Stimulated activated CD4-positive, alpha-beta T cell treated with anti-CD3 and anti-CD28 coated beads, Interleukin-4, amount 100 ng/mL, for 1 hour (primary cell): ENCODE measurements at places on chromosomes 3 and 15.

DNA sequence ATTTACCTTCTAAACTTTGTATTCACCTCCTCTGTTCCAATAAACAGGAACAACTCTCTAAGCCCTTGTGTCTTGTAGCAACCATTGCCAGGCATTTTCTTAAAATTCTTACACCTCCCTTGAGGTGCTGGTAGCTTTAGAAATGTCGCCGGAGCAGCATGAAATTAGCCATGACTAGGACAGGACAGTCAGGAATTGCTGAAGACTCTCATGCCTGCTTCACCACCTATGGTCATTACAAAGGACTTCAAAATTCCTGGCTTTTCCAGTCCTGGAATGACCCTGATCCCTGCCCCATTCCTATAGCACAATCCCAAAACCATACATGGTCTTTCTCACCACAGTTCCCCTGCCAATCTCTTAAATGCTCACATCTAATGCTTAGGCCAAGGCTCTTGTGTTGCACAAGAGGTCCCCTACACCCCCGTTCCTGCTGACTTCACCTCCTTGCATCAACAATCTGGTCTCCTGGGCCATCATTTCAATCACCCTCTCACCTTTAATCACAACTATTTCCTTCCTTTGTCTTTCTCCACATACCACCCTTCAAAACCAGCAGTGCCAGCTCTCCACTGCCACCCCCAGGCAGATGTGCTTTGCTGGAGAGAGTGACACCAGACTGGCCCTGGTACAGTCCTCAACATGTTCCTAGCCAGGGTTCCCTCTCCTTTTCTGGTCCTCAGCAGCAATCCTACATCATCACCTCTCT lies 113.2 kb upstream of the TJP1 start:
- DNase-seq, result no peak

DNA sequence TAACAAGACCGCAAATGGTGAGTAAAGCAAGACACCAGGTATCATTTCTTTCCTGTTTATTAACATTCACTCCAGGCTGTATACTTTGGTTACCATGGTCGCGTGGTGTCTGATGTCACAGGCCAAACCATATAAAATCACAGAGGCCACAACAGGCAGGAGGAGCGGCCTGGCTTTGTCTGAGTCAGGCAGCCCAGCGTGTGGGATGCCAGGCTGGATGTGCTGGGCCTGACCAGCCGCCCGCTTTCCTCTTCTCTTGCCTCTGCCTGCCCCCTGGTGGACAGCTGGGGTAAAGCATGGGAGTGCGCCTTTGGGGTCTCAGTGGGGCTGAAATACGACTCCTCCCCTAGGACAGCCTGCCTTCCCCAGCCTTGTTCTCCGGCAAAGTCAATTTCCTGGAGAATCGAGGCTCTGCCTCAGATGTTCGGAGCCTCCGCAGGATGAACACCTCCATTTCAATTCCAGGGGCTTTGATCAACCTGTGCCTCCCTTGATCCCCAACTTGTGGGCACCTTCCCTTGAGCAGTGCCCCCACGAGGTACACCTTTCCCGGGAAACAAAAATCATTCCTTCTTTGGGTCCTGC lies 78.2 kb downstream of the CCNL1 start:
- DNase-seq, result peak; percentile 85

DNA sequence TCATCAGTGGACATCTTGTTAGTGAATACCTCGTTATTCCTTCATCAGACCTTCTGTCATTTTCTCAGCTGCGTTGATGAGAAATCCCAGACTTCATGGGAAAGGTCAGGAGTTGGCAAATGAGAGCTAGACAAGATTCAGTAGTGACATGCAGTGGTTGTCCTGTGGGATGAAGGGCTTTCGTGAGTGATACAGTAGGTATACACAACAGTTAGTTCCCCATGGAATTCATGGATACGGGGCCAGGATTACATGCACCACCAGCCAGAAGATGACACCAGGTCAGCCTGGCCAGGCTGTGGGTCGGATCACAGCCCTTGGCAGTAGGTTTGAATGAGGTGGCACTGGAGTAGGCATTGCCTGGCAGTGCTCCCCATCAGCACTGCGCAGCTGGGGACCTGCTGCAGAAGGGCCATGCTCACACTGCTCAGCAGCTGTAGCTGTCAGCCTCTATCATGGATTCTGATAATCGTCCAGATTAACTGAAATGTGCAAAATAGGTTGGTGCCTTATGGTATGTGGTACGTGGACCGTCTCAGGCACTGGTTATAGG lies 150.1 kb downstream of the SLCO3A1 start:
- no peak for DNase-seq

DNA sequence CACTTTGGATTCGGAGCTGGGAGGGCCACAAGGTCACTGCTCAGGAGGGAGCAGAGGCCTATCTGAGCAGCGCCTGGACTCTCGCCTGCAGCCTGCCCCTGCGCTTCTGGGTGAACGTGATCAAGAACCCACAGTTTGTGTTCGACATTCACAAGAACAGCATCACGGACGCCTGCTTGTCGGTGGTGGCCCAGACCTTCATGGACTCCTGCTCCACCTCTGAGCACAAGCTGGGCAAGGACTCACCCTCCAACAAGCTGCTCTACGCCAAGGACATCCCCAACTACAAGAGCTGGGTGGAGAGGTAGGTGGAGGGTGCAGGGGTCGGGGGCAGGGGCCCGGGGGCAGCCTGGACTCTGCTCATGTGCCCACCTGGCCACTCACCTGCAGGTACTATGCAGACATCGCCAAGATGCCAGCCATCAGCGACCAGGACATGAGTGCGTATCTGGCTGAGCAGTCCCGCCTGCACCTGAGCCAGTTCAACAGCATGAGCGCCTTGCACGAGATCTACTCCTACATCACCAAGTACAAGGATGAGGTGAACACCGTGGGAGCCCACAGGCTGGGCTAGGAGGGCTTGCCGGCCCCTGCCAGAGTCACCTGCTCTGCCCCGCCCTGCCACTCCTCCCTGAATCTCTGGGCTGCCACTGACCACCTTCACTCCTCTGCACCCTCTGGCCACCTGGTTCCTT lies 49.5 kb downstream of the PLXNA1 start:
- no peak for DNase-seq

DNA sequence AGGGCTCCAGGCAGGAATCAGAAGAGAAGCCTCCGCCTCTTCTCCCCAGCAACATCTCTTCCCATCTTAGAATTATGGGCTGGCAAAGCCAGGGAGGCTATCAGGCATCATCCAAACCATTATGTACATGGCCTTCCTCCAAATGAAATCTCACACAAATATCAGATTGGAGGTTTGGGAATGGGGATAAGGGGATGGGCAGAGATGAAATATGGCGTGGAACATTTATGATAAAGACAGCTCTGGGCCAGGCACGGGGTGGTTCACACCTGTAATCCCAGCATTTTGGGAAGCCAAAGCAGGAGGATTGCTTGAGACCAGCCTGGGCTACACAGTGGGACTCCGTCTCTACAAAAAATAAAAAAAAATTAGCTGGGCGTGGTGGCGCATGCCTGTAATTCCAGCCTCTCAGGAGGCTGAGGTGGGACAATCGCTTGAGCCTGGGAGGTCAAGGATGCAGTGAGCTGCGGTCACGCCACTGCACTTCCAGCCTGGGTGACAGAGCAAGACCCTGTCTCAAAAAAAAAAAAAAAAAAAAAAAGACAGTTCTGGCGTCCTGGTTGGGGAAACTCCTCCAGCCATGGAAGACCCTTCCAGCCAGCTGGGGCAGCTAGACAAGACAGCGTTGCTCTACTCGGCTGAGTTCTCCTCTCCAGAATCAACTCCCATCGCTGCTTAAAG lies 36.6 kb downstream of the CPN2 start:
- DNase-seq, result no peak
